ENCODE measurements at places on chromosomes 16 and 17. TPM values are rescaled to one million over a fixed set of nuclear protein-coding genes. Genes with fewer than 3 reads are reported as not detected.

GRCh38 chr17:11889266-11889665 is 108.0 kb downstream of the ZNF18 start:
- no peak for DNase-seq

GRCh38 chr17:19904412-19904811 is 36.7 kb upstream of the ULK2 start:
- DNase-seq: no peak

DNA sequence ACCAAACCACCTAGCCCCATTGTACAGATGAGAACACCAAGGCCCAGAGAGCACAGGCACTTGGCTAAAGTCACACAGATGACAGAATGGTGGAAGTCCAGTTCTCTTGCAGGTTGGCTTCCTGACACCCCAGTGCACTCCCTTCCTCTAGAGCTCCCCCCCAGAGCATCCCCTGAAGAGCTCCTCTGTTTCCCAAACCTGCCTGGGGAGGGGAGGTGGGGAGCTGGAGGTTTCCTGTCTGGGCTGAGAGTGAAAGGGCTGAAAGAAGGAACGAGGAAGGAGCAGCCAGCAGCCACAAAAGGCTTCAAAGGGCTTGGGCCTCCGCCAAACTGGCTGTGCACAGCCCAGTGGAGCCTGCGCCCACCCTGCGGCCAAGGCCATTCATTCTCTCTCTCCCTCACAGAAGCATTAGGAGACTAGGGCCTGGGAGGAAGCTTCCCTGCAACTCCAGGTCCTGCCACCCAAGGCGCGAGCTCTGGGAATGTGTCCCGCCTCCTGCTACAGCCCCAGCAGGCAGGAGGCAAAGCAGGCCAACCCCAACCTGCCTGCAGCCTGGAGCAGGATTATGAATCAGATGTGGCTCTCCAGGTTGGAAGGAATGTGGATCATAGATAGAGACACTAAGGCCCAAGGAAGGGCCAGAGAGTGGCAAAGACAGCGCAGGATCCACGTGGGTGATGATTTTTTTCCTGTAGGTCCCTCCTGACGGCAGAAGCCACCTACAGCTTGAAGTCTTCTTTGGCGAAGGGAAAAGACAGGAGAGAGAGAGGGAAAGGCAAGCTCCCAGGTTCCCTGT is 913 bp downstream of the SLC13A5 start:
- no peak for DNase-seq

JMJD6 gene
- 34.6 TPM for total RNA-seq
